ENCODE measurements at places on chromosomes 11 and 22. TPM values are rescaled to one million over a fixed set of nuclear protein-coding genes. Genes with fewer than 3 reads are reported as not detected.

The PHLDA2 gene
- total RNA-seq, result 0.52 TPM

The PKDREJ gene
- total RNA-seq, result 0.09 TPM

The DEUP1 gene
- total RNA-seq, result not detected

The HYLS1 gene
- 3.8 TPM for total RNA-seq

The RAC2 gene
- 0.34 TPM for total RNA-seq

The CABP4 gene
- not detected for total RNA-seq

The TNNI2 gene
- not detected for total RNA-seq

The OR52I2 gene
- total RNA-seq, result not detected

The RFPL3 gene
- not detected for total RNA-seq

All from bronchial smooth muscle cell (primary cell).